Prostate gland (tissue), 2 donors: ENCODE measurements at places on chromosomes 2 and 18. TPM values are rescaled to one million over a fixed set of nuclear protein-coding genes. Genes with fewer than 3 reads are reported as not detected.

DNA sequence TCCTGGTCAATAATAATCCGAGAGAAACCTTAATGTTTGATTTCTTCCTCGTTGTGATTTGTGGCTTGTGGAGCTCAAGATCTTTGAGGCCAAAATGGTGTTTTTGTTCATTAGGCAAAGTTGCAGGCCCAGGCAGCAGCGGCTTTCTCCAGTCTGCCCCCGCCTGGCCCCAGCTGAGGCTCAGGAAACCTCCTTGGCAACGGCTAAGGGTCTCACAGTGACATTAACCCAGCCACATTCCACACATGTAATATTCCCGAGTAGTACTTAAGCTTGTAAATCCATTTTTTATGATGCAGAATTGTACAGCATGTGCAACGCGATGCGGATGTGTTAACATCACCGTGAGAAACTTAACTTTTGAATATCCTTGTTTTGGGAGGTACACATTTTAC, 200.1 kb downstream of the BCL11A start:
- peak; percentile 58 for DNase-seq
- no peaks in the 10 kb centered on the region for H3K4me1 ChIP-seq
- H3K36me3 ChIP-seq, result no peaks in the 10 kb centered on the region
- H3K4me3 ChIP-seq, result no peak overlapping the region

The SNED1 gene
- 115 TPM for total RNA-seq

DNA sequence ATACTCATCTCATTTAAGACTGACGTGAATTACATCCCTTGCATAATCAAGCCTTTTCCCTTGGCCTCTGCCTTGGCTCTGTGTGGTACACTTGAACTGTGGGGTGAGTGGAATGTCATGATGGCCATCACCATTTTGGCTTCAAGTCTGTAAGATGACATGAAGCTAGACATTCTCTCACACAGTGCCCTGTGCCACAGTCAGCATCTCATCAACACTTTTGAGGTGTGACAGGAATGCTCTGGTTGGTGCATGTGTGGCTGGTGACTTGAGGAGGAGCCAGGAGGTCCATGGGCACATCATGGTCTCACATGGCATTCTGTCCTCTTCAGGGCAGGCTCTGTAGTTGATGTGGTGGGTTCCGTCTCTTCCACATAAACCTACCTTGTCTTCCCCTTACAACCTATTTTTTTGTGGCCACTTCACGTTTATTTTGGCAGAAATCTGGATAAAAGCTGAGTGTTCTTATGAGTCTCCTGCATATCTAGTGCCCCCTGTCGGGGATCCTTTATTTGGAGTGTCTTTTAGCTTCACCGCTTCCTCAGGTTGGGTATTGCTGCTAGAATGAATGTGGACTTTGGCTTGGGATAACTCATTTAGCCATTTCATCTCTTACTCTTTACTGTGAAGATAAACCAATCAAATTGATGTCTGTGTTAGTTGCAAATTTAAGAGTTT, 28.1 kb downstream of the MAP4K4 start:
- no peaks in the 10 kb centered on the region for H3K27me3 ChIP-seq
- H3K4me1 ChIP-seq, result no peaks in the 10 kb centered on the region
- no peak for DNase-seq
- H3K27ac ChIP-seq, result no peak overlapping the region

The RESP18 gene
- total RNA-seq, result not detected
